CD4-positive, CD25-positive, alpha-beta regulatory T cell (primary cell): ENCODE measurements at places on chromosomes 12 and 14. TPM values are rescaled to one million over a fixed set of nuclear protein-coding genes. Genes with fewer than 3 reads are reported as not detected.
A peak's percentile ranks its signal among the peaks of the same experiment; 100 is the strongest.

- DNase-seq = no peak
Measured at GRCh38 chr12:103102225-103102744, 144.8 kb downstream of the ASCL1 start.

GRCh38 chr14:58870961-58871360 is 233.2 kb downstream of the DACT1 start:
- DNase-seq = no peak

DNA sequence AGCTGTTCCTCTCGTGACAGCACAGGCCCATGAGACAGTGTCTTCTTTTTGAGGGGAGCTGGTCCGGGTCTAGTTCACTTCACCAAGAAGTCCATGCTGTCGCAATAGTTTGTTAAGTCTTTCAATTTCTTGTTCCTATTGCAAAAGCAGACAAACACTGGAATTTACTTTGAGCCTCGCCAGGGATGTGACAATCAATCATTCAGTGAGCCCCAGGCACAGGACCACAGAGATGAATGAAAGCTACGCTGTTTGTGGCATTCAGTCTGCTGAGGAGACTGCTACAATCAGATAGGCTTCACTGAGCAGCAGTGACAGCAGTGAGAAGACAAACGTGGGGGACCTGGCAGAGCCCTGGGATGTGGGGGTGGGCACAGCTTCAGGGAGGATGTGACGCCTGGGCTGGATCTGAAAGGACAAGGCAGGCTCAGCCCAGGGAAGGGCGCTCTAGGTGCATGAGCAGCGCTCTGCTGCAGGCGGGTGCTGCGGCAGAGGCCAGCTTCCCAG is 35.5 kb downstream of the TCTN1 start:
- no peak for DNase-seq

DNA sequence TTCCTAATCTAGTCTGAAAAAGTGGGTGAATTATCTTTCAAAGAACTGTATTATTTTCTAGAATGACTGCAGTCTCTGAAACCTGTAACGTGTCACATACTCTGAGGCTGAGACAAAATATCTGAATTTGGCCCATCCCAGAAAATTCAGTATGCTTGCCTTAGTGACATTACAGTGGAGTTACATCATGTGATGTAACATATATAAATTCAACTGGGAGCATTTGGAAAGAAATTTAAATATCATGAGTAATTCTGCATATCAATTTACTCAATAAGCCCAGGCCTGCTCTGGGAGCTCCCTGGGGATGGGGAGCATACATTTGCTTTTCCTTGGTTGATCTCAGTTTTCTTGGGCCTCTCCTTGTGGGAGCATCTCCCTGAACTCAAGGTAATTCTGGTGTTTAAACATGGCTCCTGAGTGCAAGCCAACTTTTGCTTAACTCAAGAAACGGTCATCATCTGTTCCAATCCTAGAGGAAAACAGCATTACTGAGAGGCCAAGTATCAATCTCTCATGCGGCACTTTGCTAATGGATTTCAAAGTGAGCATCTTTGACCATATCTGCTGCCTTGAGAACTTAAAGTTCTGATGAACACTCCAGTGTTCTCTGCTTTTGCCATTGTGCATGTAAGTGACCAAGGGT is 54.4 kb downstream of the AKAP6 start:
- no peak for DNase-seq

GRCh38 chr14:106268013-106268727 is 741.8 kb downstream of the TMEM121 start:
- DNase-seq = peak; percentile 82

GRCh38 chr14:104722938-104723650 is 935 bp upstream of the ADSS1 start:
- DNase-seq = no peak

DNA sequence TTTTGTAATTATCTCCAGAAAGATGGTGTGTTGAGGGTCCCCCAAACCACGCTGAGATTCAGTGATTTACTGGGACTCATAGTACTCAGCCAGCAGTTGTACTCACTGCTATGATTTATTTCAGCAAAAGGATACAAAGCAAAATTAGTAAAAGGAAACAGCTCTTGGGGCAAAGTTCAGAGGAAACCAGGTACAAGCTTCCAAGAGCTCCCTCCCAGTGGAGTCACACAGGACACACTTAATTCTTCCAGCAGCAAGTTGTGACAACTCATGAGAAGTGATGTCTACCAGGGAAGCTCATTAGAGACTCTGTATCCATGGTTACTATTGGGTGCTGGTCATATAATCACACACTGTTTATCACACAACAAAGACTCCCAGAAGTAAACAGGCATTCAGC is 38.7 kb downstream of the TTC8 start:
- DNase-seq = no peak

DNA sequence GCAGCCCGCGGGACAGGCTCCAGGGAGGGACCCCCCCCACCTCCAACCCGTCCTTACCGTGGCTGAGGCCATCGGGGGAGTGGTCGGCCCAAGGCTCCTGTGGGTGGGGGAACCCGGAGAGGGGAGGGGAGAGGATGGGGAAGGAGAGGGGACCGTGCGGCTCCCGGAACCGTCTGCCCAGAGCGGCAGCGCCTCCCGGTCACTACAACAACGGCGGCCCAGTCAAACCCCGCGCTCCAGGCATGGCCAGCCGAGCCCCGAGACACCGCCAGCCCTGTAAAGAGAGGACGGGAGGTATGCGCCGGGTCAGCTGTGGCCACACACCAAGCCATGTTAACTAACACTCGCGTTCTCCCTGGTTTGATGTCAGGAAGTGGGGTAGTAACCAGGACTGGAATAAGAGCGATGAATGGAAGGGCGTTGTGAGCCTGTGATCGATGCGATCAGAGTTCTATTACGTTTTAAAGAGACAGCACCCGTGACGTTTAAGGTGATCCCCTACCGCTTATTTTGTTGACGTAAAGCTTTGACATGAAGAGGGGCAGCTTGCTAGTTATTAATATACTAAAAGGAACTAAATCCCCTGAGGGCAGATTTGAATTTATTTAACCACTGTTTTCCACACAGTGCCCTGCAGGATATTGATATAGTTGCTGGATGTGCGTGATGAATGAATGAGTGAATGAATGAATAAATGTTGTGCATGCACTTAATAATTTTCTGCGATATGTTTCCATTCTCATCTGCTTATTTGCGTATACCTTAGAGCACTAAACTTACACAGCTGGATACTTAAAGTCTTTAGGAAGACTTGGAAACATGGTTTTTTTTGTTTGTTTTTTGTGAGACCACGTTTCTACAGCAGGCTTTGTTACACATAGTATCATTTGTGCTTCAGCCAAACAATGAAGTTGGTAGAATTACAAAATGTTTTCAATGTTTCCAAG is at the start of gene POC1B:
POC1B (minus strand) TSS at position 224 of the 947 bp plus-strand sequence; CDS start at position 72, 152 bp downstream.
- DNase-seq = peak; percentile 83

GRCh38 chr12:6745741-6746525 is 7.0 kb downstream of the MLF2 start:
- no peak for DNase-seq

DNA sequence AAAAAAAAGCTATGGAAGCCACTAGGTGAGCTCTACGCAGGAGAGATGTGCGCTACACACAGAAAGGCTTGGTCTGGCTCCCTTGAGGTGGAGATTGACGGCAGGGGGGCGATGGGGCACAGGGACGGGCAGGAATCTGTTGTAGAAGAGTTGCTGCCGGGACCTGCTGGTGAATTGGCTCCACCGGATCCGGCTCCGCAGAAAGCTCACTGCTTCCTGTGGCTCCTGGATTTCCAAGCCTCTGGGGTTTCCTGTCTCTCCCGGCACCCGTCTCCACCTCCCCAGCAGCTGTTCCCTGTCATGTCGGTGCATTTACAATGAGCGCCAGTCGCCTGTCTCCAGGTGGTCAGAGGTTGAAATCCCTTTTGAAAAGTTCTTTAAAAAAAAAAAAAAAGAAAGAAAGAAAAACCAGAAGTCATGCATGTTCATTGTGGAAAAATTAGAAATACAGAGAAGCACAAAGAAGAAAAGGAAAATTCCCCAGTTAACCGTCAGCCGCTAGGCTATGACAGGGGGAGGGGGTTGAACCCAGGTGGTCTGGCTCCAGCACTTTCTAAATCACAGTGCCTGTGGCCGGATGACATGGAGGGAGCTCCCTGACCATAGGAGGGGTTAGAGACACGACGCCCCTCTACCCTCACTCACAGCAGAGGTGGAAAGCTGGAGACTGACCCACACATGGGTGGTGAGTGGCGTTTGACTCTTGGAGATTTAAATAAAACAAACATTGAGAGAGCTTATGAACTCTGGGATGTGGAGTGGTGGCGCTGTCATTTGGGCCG is 20.8 kb downstream of the FAM222A start:
- no peak for DNase-seq

- DNase-seq = no peak
Measured at GRCh38 chr12:85085066-85085465, 48.9 kb downstream of the LRRIQ1 start.

DNA sequence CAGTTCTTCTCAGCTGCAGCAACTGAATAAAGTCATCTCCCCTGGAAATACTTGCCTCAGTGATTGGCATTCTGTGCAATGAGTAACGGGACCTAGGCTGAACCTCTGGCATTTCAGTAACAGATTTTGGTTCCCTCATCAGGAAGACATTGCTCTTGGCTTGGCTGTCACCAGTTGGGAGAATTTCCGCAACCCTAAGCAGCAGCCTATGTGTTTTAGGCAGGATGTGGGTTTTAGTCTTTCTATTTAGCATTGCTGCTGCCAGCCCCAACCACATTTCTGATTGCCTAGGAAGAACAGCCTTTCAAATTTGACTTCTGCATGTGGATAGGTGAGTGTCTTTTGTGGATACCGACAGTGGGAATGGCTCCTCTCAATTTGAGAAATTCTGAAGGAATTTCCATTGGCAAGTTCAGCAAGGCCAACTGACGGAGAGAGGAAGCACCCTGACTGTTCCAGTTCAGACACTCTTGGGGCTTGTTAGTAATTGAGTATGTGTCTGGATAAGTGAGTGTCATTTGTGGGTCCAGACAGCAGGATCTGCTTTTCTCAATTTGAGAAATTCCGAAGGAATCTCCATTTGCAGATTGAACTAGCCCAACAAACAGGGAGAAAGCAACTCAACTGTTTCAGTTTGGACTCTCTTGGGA is 19.0 kb upstream of the CLEC2A start:
- DNase-seq = no peak

- DNase-seq = no peak
Measured at GRCh38 chr14:70692210-70692609, 50.5 kb downstream of the TTC9 start.

DNA sequence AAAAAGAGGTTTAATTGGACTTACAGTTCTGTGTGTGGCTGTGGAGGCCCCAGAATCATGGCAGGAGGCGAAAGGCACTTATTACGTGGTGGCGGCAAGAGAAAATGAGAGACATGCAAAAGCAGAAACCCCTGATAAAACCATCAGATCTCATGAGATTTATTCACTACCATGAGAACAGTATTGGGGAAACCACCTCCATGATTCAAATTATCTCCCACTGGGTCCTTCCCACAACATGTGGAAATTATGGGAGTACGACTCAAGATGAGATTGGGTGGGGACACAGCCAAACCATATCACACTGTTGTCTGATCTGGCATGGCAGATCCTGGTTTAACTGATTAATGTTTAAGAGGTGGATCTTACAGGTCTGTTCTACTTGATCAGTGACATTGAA is 5.6 kb downstream of the DDX47 start:
- DNase-seq = no peak

GRCh38 chr14:102279282-102279681 is 25.7 kb downstream of the MOK start:
- DNase-seq = no peak

Gene PSEN1
- 44.0 TPM for total RNA-seq

Gene CPNE6
- total RNA-seq = not detected

Gene PGF
- not detected for total RNA-seq

Gene TSPAN19
- not detected for total RNA-seq

Gene RTL1
- total RNA-seq = not detected

Gene GCH1
- 53.9 TPM for total RNA-seq

Gene CFAP54
- total RNA-seq = 0.27 TPM

Gene RAB21
- total RNA-seq = 76.2 TPM

Gene SERPINA10
- total RNA-seq = not detected

Gene TBC1D30
- 0.12 TPM for total RNA-seq

Gene HAL
- total RNA-seq = 0.57 TPM
